ENCODE measurements at places on chromosomes 3 and 15.

DNA sequence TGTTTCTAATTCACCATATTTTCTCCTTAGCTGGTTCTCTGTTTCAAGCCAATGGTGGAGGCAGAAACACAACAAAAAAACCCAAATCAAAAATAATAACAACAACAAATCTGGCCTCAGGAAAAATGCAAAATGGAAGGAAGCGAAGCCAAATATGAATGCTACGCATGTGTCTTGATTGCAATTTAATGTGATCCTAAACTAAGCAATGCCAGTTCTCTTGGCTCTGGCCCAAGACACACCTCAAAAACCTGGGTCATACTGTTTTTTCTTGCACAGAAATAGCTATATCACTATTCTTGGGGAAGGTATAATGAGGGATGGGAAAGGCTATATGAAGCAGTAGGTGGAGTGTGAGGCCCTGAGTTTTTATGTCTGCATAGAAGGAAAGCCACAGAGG lies 724.7 kb downstream of the AGBL1 start:
- no peak for DNase-seq

DNA sequence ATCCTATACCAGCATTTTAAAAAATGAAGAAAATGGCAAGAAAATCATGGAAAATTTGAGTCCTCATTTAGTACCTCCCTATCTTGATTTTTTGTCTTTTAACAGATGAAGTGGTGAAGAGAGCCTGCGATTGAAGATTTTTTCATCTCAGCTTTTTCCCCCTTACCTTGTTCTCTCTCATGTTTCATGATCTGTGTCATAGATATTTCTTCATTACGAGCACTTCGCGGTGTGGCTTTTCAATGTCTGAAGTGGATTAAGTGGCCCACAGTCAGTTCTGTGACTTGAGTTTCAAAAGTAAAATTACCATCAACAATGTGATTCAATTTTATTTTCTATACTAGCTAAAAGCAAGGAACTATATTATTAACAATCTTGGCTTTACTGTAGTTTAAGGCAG lies 147.2 kb downstream of the FNDC3B start:
- no peak for DNase-seq

- DNase-seq: no peak
Observed at GRCh38 chr15:82535566-82536408, 4.5 kb downstream of the RPS17 start.

DNA sequence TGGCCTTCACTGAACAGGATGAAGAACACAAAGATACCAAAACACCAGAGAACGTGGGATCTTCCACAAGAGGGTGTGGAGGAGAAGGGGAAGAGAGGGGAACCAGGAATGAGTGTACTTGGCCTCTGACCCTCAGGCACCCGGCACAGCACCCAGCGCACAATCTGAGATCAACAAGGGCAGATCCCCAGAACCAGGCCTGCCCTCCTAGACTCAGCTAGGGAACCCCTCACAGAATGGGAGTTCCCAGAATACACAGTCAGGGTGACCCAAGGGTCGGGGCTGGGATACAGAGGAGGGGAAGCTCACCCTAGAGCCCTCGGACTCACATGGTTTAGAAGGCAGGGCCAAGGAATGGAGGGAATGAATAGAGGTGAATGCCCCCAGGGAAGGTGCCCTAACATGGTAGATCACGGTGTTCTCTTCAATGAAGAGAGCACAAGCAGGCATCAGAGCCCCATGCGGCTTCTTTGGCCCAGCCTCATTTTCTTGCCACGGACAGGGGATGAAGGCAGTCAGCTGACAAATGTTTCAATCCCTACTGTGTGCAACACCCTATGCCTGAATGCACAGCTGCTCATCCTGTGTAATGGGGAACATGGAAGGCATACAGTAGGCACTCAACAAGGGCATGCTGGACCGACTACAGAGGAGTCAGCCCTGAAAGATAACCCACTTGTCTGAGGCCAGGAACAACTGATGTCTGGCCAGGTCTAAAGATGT lies 13.1 kb downstream of the BMF start:
- no peak for DNase-seq

GRCh38 chr3:89414270-89414669 lies 306.8 kb downstream of the EPHA3 start:
- no peak for DNase-seq

GRCh38 chr3:128215800-128216495 lies 62.7 kb downstream of the EEFSEC start:
- no peak for DNase-seq

GRCh38 chr3:134441321-134441720 lies 44.5 kb downstream of the ANAPC13 start:
- no peak for DNase-seq

DNA sequence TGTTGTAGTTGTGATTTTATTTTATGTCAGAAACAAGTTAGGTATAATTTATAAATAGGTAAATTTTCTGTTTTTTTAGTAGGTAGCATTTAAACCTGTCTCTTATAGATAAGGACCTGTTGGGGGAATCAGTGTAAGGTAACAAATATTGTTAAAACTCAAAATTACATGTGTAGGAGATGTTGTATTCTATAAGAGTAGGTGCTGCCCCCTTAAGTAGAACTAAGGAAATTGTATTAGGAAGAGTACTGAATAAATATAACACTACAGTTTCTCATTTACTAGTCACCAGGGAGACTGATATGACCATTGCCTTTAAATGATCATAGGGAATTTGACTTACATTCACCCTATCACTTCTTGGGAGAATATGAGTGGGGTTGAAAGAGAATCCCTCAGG lies 31.2 kb downstream of the SLC25A36 start:
- DNase-seq: no peak

DNA sequence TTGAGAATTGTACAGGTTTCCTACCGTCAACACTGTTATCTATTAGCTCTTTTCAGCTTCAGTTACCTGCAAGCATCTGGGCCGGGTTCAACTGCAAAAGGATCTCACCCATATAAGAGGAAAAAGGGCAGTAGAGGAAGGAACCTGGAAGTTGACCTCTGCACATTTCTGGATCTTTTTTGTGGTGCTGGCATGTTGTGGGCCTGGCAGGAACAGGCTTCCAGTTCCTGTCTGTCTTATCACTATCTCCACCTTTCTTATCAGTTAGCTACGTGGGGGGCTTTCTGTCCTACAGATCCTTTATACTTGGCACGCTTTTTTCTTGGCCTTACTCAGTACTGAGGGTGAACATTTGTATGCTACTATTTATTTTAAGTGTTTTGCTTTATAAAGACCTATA lies 42.2 kb upstream of the TJP1 start:
- no peak for DNase-seq

- no peak for DNase-seq
Observed at GRCh38 chr3:20490996-20491395, 305.0 kb upstream of the SGO1 start.

DNA sequence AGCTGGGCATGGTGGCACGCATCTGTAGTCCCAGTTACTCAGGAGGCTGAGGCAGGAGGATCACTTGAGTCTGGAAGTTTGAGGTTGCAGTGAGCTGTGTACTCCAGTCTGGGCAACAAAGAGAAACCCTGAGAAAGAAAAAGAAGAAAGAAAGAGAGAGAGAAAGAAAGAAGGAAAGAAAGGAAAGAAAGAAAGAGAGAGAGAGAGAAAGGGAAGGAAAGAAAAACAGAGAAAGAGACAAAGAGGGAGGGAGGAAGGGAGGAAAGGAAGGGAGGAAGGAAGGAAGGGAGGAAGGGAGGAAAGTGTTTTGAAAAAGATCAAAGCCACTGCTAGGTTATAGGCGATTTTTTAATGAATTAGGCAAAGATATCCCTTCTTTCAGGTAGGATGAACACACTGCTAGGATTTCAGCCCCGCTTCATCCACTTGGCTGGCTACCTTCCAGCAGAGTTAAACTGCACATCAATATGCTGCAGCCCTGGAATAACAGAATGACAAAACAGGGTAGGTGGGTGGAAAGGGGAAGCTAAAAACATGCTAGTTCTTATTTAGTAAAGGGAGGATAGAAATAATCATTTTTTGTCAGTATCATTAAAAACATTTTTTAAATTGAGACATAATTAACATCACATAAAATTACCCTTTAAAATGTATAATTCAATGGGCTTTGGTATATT lies 12.8 kb upstream of the PPARG start:
- no peak for DNase-seq

GRCh38 chr3:42053476-42053875 lies 37.7 kb upstream of the TRAK1 start:
- no peak for DNase-seq

- no peak for DNase-seq
Observed at GRCh38 chr15:91018158-91018557, 4.2 kb downstream of the VPS33B start.
